Heart left ventricle (tissue), 16 donors: ENCODE measurements at places on chromosomes 12 and 14. TPM values are rescaled to one million over a fixed set of nuclear protein-coding genes. Genes with fewer than 3 reads are reported as not detected.

DNA sequence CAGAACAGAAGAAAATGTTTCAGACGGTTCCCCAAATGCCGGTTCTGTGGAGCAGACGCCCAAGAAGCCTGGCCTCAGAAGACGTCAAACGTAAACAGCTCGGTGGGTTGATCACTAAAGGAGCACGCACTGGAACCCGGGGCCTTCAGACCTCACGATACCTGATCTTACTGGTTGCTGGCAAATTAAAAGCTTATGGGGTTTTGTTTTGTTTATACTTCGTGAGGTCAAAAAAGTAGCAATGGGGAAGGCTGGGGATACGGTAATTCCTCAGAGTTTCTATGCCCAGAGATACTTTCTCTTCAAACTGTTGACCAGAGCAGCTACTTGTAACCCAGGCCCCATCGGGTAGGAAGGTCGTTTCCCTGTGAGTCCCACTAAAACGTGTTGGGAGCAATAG lies 1.7 kb downstream of the CDKN1B start:
- H3K27me3 ChIP-seq, result no peaks in the 10 kb centered on the region
- peaks cover 66% of the 10 kb centered on the region for H3K4me1 ChIP-seq
- H3K4me3 ChIP-seq, result peak overlapping the region; percentile 93
- H3K27ac ChIP-seq, result peak overlapping the region; percentile 100

- H3K27ac ChIP-seq, result no peak overlapping the region
- H3K4me1 ChIP-seq, result peaks cover 37% of the 10 kb centered on the region
- H3K4me3 ChIP-seq, result no peak overlapping the region
- no peaks in the 10 kb centered on the region for H3K27me3 ChIP-seq
- no peaks in the 10 kb centered on the region for H3K36me3 ChIP-seq
- no peak for DNase-seq
These were observed 199.9 kb upstream of the KRR1 start for GRCh38 chr12:75711271-75711670.

TSPAN19 gene
- total RNA-seq, result not detected

ESPL1 gene
- total RNA-seq, result 1.3 TPM
